ENCODE measurements at places on chromosomes 16 and 17.

DNA sequence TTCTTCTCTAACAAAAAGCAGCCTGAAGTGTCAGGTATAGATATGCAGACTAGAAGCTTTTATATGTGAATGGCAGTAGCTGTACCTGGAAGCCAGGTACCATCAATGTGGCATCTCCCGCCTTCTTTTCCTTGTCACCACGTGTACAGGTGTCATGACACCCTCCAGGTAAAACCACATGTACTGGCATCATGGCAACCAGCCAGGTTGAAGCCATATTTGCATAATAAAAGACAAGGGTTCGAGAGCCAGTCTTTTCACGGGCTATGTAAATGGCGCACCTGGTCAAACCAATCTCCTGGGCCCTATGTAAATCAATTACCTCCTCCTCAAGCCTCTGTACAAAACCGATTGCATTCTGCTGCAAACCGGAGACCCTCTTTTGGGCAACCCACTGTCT, 541.3 kb downstream of the CDH11 start:
- DNase-seq = no peak

GRCh38 chr17:34542700-34543336, 36.6 kb upstream of the TMEM132E start:
- DNase-seq = peak; percentile 62

DNA sequence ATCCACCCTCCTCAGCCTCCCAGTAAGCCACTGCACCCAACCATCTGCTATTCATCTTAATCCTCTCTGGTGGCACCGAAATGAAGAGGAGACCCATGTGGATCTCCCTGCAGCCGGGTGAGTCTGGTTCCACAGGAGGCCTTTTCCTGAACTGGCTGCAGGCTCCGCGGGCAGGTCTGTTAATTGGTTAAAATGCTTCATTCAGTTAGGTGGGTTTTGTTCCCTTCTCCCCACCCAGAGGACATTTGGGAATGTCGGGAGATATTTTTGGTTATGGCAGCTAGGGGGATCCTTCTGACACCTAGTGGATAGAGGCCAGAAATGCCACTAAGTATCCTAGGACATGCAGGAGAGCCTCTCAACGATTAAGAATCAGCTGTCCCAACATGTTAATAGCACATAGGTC, 16.7 kb downstream of the C16orf54 start:
- no peak for DNase-seq

- no peak for DNase-seq
Measured at GRCh38 chr17:46789610-46790009, 28.9 kb downstream of the WNT3 start.

DNA sequence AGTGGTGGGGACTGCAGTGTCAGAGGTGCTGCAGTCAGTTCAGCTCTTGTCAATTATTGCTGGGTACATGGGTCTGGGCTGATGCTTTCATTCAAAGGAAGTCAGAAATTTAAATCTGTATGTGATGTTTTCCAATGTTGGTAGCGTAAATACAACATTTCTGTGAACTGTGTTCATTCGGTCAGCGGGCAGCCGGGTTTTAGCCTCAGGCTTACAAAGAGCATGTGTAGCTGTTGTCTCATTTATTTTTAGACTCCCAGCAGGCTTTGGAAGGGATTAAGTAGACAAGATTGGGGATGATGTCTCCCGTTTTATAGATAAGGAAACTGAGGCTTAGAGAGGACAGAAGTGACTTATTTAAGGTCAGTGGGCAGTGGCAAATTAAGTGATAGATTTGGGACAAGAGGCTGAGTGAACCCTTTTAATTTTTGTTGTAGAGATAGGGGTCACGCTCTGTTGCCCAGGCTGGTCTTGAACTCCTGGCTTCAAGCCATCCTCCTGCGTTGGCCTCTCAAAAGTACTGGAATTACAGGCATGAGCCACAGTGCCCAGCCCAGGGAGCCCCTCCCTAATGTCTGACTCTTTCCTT, 8.1 kb downstream of the AQP8 start:
- no peak for DNase-seq

DNA sequence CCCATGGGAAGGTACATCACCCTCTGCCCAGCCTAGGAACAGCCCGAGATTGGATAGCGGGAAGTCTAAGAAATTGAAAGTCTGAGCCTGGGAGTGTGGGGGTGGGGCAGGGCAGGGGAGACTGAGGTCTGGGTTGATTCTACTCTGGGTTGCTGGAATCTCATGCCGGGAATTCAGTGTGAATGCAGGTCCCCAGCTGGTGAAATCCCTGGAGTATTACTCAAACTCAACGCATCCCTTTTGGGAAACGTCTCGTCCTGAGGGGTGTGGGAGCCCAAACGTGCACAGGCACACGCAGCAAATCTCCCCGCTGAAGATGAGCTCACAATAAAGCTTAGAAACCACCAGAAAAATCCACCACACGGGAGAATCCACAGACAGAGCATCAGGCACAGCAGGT, 55.4 kb downstream of the SOCS1 start:
- no peak for DNase-seq

- peak; percentile 80 for DNase-seq
Measured at GRCh38 chr17:6473128-6473767, 29.0 kb downstream of the PIMREG start.

- no peak for DNase-seq
Measured at GRCh38 chr17:74978240-74978639, 5.7 kb upstream of the HID1 start.

DNA sequence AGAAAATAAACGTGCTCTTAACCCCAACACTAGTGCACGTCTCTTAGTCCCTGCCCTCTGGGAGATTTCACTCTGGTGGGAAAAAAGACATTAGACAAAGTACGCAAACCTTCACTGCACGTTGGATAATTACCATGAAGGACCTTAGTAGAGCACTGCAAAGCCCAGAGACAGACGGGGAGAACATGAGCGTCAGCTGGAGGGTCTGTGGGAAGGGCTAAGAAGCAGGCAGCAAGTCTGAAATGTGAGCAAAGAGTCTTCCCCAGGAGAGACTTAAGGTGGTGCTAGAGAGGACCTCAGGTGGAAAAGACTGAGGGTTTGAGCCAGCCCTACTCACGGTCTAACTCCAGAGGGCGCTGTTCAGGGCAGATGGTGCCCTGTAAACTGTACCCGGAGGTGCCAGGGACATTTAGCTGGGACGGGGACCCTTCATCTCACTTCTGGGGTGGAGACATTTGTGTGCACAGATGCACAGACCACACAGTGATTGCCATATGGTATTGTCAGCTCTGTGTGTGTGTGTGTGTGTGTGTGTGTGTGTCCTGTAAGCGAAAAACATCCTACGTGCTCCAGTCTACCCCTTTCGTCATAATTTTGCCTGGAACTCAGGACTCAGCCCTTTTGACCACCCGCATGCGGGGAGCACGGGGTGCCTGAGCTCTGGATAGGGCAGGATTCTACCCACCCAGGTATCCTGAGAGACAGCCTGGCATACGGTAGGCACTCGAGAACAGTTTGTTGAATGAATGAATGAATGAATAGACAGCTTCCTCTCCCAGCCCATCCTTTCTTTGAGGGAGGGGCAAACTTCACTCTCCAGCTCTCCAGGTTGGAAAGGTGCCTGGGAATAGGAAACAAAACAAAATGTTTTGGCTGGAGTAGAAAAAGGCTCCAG, 10.1 kb upstream of the STAC2 start:
- no peak for DNase-seq

GRCh38 chr17:37737971-37738370, 6.9 kb downstream of the HNF1B start:
- DNase-seq = no peak

DNA sequence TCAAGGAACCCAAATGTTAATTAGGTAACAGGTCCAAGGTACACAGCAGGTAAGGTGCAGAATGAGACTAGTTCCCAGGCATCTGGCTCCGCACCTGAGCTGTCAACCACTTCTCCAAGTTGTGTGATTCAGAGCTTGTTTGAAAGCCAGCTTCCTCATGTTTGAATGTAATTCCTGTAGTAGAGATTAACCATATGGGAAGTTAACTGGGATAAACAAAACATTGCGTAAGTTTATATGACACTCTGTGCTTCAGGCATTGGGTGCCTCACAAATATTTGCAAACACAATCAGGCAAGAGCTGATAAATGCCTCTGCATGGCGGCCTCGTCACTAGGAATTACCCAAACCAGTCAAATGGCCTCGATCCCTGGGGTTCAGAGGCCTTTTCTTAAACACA, 27.9 kb upstream of the CPHXL start:
- no peak for DNase-seq

- no peak for DNase-seq
Measured at GRCh38 chr16:81654346-81654745, 124.7 kb upstream of the PLCG2 start.

DNA sequence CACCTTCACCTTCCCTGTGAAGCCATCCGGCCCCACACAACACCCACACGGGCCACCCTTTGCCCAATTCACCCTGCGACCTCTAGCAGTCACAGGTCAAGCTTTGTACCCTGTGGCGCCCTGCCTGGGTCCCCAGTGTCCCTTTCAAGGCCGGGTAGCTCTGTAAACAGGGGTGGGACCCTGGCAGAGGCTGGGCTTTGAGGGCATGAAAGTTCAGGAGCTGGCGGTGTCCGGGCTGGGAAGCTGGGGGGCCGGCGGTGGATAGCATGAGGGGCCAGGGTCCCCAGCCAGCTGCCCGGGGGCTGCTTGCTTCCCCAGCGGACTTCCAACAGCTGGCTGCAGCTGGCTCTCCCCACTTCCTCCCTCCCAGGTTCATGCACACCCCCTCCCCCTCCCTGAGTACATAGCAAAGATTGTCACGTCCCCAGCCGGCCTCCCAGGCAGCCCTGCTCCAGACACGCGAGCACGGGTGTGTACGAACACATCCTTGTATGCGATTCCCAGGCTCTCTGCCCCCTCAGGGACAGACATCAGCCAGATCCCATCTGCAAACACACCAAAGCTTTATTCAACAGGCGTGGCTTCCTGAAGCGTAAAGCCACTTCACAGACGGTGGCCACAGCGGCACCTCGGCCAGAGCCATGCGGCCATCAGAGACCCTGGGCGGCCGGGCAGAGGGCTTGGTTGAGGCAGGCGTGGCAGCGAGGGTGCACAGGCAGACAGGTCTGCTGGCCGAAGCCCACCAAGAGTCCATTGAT, 8.2 kb downstream of the NTHL1 start:
- peak; percentile 65 for DNase-seq

- DNase-seq = no peak
Measured at GRCh38 chr16:10339777-10340732, 45.8 kb upstream of the ATF7IP2 start.

GRCh38 chr17:79840269-79840988, 1.2 kb upstream of the CBX4 start:
- DNase-seq = no peak

DNA sequence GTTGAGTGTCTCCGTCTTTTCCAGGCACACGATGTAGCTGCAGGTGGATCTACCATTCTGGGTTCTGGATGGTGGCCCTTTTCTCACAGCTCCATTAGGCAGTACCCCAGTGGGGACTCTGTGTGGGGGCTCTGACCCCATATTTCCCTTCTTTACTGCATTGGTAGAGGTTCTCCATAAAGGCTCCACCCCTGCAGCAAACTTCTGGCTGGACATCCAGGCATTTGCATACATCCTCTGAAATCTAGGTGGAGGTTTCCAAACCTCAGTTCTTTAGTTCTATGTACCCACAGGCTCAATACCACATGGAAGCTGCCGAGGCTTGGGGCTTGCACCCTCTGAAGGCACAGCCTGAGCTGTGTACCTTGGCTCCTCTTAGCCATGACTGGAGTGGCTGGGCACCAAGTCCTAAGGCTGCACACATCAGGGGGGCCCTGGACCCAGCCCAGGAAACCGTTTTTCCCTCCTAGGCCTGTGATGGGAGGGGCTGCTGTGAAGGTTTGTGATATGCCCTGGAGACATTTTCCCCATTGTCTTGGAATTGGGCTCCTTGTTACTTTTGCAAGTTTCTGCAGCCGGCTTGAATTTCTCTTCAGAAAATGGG, 14.0 kb downstream of the ABCC1 start:
- DNase-seq = no peak

- DNase-seq = no peak
Measured at GRCh38 chr17:7220593-7221277, 997 bp downstream of the ACADVL start.

DNA sequence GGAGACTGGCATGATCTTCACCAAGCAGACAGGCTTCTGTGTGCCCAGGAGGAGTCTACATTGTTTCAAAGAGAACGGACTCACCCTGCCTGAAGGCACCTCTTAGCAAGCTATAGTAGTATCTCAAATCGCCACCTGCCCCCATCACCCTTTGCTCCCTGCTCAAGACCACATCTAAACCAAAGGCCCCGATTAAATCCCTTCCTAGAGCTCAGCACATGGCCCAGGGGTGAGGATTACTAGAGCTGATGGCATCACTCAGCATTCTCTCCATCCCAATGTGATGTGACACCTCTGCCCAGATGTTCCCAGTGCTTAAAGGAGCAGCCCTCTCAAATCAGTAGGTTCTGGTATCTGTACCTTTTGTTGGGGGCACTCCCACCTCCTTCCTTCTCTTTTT, 8.0 kb upstream of the CDC42EP4 start:
- DNase-seq = no peak

GRCh38 chr17:50425682-50426471, at the start of gene ACSF2:
ACSF2 (plus strand) TSS chr17:50426218; CDS start chr17:50426262, 44 bp downstream.
- DNase-seq = peak; percentile 80

GRCh38 chr16:3874794-3875692, 5.5 kb downstream of the CREBBP start:
- no peak for DNase-seq

GRCh38 chr17:73347351-73347750, 35.5 kb upstream of the CDC42EP4 start:
- DNase-seq = no peak

GRCh38 chr17:3657874-3658783, 10.2 kb downstream of the TAX1BP3 start:
- no peak for DNase-seq

- no peak for DNase-seq
Measured at GRCh38 chr17:66805567-66805966, 29.4 kb upstream of the CACNG5 start.

- DNase-seq = no peak
Measured at GRCh38 chr17:15926039-15926740, 18.7 kb upstream of the ADORA2B start.

DNA sequence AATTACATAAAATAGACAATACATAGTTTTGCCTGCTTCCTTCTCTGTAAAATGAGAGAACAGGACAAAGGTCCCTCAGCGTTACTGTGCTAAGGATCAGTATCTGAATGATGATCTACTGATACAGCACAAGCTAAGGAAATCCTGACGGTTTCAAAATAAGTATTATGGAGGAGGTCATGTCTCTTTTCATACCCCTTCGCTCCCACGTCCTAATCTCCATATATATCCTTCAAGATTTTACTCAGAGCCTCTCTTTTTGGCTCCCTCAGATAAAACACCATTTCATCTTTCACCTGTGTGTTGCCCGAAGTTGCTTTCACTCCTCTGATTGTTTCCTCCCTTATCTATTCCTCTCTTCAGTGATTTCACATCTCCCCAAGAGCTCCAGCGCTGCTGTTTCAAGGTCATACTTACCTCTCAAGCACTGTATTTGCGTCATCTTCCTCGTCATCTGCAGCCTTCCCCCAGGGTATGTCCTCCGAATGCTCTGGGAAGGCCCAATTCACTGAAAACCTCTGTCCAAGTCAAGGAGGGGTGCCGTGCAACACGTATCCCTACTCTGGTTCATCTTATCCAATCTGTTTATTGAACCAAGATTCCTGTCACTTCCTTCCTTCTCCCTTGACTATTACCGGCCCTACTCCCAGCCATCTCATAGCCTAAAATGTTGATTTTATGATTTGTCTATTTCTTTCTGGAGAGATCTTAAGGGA, 1.2 kb upstream of the BLTP2 start:
- no peak for DNase-seq
